NCI-H1092 treated with DMSO at 0.1 percent for 48 hours (cell line): ENCODE measurements at places on chromosomes 6 and 20.

- no peak for DNase-seq
Observed at GRCh38 chr6:121504227-121504626, 68.8 kb downstream of the GJA1 start.

- no peak for DNase-seq
Observed at GRCh38 chr6:166462461-166463135, 79.9 kb upstream of the MPC1 start.

GRCh38 chr6:77143659-77144447, 319.4 kb downstream of the HTR1B start:
- DNase-seq = no peak

- no peak for DNase-seq
Observed at GRCh38 chr6:143575901-143576426, 64.4 kb upstream of the FUCA2 start.
